Esophagus squamous epithelium (tissue), 5 donors: ENCODE measurements at places on chromosomes 16 and 17. TPM values are rescaled to one million over a fixed set of nuclear protein-coding genes. Genes with fewer than 3 reads are reported as not detected.

DNA sequence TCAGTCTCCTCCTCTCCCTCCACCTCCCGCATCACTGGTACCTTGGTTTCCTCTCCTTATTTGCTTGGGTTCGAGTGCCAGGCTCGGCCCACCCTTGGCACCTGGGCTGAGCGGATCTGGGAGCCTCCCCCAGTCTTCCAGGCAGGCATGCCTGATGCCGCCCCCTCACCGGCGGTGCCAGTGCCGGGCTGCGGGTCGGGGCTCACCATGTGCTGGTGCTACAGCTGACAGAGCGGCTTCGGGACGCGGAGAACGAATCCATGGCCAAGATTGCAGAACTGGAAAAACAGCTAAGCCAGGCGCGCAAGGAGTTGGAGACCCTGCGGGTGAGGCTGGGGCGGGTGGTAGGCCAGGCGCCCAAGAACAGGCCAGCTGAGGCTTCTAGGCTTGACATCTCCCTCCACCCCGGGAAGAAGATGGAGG is 19.2 kb downstream of the FMNL1 start:
- H3K27ac ChIP-seq, result no peak overlapping the region
- DNase-seq, result no peak
- peak overlapping the region; percentile 37 for H3K4me3 ChIP-seq
- peaks cover 8% of the 10 kb centered on the region for H3K4me1 ChIP-seq
- peaks cover 54% of the 10 kb centered on the region for H3K36me3 ChIP-seq

DNA sequence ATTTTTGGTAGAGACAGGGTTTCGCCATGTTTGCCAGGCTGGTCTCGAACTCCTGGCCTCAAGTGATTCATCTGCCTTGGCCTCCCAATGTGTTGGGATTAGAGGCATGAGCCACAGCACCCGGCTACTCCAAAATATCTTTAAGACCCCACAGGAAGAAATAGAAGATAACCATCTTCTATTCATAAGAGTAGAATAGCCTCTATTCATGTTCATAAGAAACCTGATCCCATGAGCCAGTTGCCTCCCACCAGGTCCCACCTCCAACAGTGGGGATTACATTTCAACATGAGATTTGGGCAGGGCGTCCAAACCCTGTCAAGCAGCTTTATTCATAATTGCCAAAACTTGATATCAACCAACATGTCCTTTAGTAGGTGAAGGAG is 13.9 kb upstream of the TMC7 start:
- no peaks in the 10 kb centered on the region for H3K36me3 ChIP-seq
- DNase-seq, result no peak
- no peak overlapping the region for H3K27ac ChIP-seq
- peaks cover 4% of the 10 kb centered on the region for H3K4me1 ChIP-seq

GRCh38 chr17:60926466-60927183 is 249.0 kb downstream of the BCAS3 start:
- no peak overlapping the region for H3K27ac ChIP-seq
- no peaks in the 10 kb centered on the region for H3K36me3 ChIP-seq
- H3K4me1 ChIP-seq, result no peaks in the 10 kb centered on the region
- H3K27me3 ChIP-seq, result no peaks in the 10 kb centered on the region

DNA sequence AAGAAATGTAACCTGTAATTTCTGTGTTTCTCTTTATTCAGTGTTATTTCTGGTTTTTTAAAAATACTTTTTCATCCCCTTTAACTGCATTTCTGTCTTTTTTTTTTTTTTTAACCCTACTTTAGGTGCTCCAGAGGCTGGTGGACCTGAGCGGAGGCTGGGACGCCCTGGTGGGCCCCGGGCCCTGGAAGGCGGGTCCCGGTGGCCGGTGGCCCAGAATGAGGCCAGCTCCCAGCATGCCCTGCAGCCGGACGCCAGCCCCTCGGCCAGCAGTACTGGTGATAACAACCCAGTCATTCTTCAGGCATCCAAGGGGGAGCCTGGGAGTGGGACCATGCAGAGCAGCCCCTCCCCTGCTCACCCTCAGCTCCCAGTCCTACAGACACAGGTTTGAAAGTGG is 1.5 kb downstream of the SRCAP start:
- H3K4me3 ChIP-seq, result no peak overlapping the region
- peaks cover 4% of the 10 kb centered on the region for H3K4me1 ChIP-seq
- H3K27ac ChIP-seq, result no peak overlapping the region
- H3K36me3 ChIP-seq, result peaks cover 27% of the 10 kb centered on the region
- H3K27me3 ChIP-seq, result no peaks in the 10 kb centered on the region

GRCh38 chr16:30896261-30896888 is at the start of gene CTF1:
CTF1 (plus strand) TSS chr16:30896614; CDS start chr16:30896644, 30 bp downstream.
- peaks cover 44% of the 10 kb centered on the region for H3K4me1 ChIP-seq
- H3K27ac ChIP-seq, result peak within 1 kb of the TSS; percentile 100
- no peak for DNase-seq
- H3K4me3 ChIP-seq, result peak within 1 kb of the TSS; percentile 77

- DNase-seq, result no peak
- H3K27ac ChIP-seq, result peak overlapping the region; percentile 83
- H3K4me3 ChIP-seq, result no peak overlapping the region
- H3K4me1 ChIP-seq, result peaks cover 34% of the 10 kb centered on the region
- H3K36me3 ChIP-seq, result no peaks in the 10 kb centered on the region
- no peaks in the 10 kb centered on the region for H3K27me3 ChIP-seq
Observed at GRCh38 chr16:31138621-31139578, 3.4 kb upstream of the PRSS8 start.

DNA sequence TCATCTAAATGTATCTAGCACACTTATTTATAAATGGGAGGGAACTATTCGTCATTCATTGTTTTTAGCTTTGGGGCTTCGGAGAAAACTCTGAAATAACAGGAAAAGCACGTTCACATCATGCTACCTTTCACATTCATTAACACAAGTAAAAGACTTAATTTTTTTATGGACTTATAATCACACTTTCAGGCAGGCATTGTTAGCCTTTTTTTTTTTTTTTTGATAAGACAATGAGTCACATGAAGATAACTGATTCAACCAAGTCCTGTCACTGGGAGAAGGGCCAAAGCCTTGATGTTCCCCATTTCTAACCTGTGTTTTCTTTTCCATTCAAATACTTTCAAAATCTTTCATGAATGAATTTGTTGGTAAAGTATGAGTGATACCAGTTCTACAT is 631.3 kb upstream of the CA10 start:
- no peak overlapping the region for H3K4me3 ChIP-seq
- no peaks in the 10 kb centered on the region for H3K4me1 ChIP-seq
- DNase-seq, result no peak
- no peak overlapping the region for H3K27ac ChIP-seq
- no peaks in the 10 kb centered on the region for H3K27me3 ChIP-seq

DNA sequence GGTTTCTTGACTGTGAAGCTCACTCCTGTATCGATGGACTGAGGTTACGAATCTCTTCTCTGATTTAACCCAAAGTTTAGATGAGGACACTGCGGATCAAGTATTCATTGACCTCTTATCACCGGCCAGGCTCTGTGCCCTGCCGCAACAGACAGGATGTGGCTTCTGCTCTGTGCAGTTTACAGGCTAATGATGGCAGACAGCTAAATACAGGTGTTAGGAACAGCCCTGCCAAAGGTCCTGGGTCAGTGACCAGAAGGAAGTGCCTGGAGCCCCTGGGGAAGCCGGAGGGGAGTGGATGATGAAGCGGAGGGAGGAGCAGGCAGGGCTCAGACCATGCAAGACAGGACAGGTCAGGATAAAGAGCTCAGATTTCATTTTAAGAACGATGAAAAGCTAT is 44.4 kb downstream of the HAPSTR1 start:
- H3K36me3 ChIP-seq, result no peaks in the 10 kb centered on the region
- no peak for DNase-seq
- H3K4me3 ChIP-seq, result no peak overlapping the region
- H3K4me1 ChIP-seq, result no peaks in the 10 kb centered on the region
- no peak overlapping the region for H3K27ac ChIP-seq

- no peak overlapping the region for H3K4me3 ChIP-seq
- no peak for DNase-seq
- peak overlapping the region; percentile 59 for H3K27ac ChIP-seq
- no peaks in the 10 kb centered on the region for H3K27me3 ChIP-seq
- peaks cover 60% of the 10 kb centered on the region for H3K4me1 ChIP-seq
Observed at GRCh38 chr17:6753006-6753445, 2.8 kb upstream of the XAF1 start.

DNA sequence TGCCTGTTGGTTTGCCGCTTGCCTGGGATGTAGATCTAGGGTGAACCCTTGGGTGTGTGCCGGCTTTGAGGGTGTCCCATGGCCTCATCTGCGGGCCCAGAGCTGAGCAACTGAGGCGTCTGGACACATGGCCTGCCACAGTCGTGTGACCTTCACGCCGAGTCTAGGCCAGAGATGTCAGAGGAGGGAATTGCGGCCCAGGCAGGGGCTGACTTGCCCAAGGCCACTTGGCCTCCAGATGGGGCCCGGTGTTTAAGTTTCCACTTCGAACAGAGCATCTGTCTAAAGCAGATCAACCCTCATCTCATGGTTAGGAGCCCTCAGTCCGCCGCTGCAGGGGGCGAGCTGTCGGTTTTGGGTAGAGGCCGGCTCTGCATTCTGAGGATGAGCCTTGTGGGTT is 28.0 kb upstream of the FOXK2 start:
- H3K36me3 ChIP-seq, result no peaks in the 10 kb centered on the region
- no peak overlapping the region for H3K4me3 ChIP-seq

DNA sequence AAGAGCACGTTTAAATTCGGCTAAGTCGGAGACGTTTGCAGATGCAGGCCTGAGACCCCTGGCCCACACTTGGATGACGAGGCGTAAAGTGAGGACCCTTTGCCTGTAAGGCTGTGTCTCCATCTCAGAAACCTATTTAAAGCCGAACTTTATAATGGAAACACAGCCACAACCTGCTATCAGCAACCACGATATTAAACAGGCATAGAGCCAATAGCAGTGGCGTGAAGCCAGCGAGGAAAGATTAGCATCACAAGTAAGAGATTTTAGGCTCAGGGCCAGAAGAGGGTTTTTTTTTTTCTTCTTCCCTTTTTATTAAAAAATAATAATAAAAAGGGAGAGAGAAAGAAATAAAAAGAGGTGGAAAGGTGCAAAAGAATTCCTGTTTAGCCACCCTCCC is 111.3 kb upstream of the NOL11 start:
- no peaks in the 10 kb centered on the region for H3K36me3 ChIP-seq
- H3K4me3 ChIP-seq, result no peak overlapping the region
- no peak for DNase-seq
- no peaks in the 10 kb centered on the region for H3K27me3 ChIP-seq
- peaks cover 53% of the 10 kb centered on the region for H3K4me1 ChIP-seq
- H3K27ac ChIP-seq, result no peak overlapping the region

- no peaks in the 10 kb centered on the region for H3K4me1 ChIP-seq
- no peak overlapping the region for H3K27ac ChIP-seq
- DNase-seq, result no peak
Observed at GRCh38 chr16:30669903-30670824, 11.9 kb downstream of the FBRS start.

- H3K4me3 ChIP-seq, result peak overlapping the region; percentile 72
- no peaks in the 10 kb centered on the region for H3K27me3 ChIP-seq
- no peak for DNase-seq
- peaks cover 31% of the 10 kb centered on the region for H3K4me1 ChIP-seq
- H3K27ac ChIP-seq, result no peak overlapping the region
Observed at GRCh38 chr16:634996-635395, 1.1 kb downstream of the METTL26 start.

DNA sequence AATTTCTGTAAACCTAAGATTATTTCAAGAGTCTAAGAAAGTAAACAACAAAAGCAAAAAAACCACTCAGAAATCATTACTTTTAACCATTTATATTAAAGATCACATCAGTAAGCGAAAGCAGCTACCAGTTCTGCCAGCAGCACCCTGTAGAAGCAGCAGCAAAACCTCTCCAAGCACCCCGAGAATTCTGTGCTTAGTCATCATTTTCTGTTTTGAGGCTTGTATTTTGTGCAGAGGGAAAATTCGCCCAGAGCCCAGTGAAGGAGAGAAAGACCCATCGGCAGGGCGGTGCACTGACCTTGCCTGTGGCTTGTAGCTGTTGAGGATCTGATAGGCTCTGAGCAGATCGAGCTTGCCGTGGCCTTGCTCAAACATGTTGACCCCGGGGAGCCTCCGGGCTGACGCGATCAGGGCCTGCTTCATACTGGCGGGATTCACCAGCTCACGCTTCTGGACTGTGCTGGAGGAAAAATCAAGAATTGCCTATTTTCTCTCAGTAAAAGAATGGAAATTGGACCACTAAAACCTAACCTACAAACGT is 35.2 kb downstream of the MBTPS1 start:
- H3K4me3 ChIP-seq, result no peak overlapping the region
- H3K27ac ChIP-seq, result no peak overlapping the region
- H3K4me1 ChIP-seq, result no peaks in the 10 kb centered on the region

- peak overlapping the region; percentile 69 for H3K4me3 ChIP-seq
- peak overlapping the region; percentile 80 for H3K27ac ChIP-seq
- DNase-seq, result no peak
- no peaks in the 10 kb centered on the region for H3K36me3 ChIP-seq
- peaks cover 12% of the 10 kb centered on the region for H3K4me1 ChIP-seq
- peaks cover 10% of the 10 kb centered on the region for H3K27me3 ChIP-seq
Observed at GRCh38 chr17:28372203-28372944, 880 bp downstream of the SARM1 start.

DNA sequence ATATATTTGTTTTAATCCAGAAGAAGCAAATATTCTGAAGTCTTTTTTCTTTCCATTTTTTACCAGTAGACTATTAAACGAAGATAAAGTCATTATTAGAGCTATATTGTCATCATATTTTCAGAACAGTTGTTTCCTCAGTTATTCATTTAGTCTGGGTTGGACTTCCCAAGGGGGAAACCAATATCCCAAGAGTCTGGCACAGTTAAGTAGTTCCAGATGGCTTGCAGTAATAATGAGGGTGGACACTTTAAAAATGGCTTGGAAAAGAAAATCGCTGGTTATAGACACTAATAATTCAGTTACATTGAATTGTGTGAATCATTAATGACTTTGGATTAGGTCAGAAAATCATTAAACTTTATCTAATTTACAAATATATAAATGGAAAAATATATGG is 3.9 kb downstream of the PPM1E start:
- no peak for DNase-seq
- no peak overlapping the region for H3K4me3 ChIP-seq
- no peak overlapping the region for H3K27ac ChIP-seq
- peaks cover 11% of the 10 kb centered on the region for H3K4me1 ChIP-seq
- H3K36me3 ChIP-seq, result no peaks in the 10 kb centered on the region

- no peak for DNase-seq
- no peak overlapping the region for H3K27ac ChIP-seq
- no peaks in the 10 kb centered on the region for H3K36me3 ChIP-seq
- H3K27me3 ChIP-seq, result no peaks in the 10 kb centered on the region
- H3K4me3 ChIP-seq, result no peak overlapping the region
Observed at GRCh38 chr17:77709594-77709993, 248.9 kb upstream of the TNRC6C start.

- no peak overlapping the region for H3K27ac ChIP-seq
- DNase-seq, result no peak
- peaks cover 20% of the 10 kb centered on the region for H3K4me1 ChIP-seq
- H3K36me3 ChIP-seq, result no peaks in the 10 kb centered on the region
Observed at GRCh38 chr17:79414063-79414792, 196.6 kb downstream of the RBFOX3 start.

- peak overlapping the region; percentile 63 for H3K4me3 ChIP-seq
- DNase-seq, result no peak
- peaks cover 87% of the 10 kb centered on the region for H3K4me1 ChIP-seq
Observed at GRCh38 chr17:1487939-1488825, 4.3 kb downstream of the MYO1C start.

GRCh38 chr17:50192618-50193291 is 8.7 kb downstream of the COL1A1 start:
- peaks cover 2% of the 10 kb centered on the region for H3K27me3 ChIP-seq
- no peak overlapping the region for H3K4me3 ChIP-seq
- no peak overlapping the region for H3K27ac ChIP-seq
- peaks cover 100% of the 10 kb centered on the region for H3K36me3 ChIP-seq

Gene SLC13A2
- not detected for total RNA-seq

Gene SPIRE2
- total RNA-seq, result 3.8 TPM

Gene CCL4L2
- total RNA-seq, result 0.35 TPM

Gene KRTAP1-1
- total RNA-seq, result not detected

Gene NAGLU
- total RNA-seq, result 32.2 TPM

Gene FMNL1
- total RNA-seq, result 10.1 TPM

Gene WNT9B
- 0.19 TPM for total RNA-seq

Gene ITGA3
- 44.4 TPM for total RNA-seq

Gene MCRIP1
- total RNA-seq, result 28.0 TPM

Gene SLX1B
- total RNA-seq, result 11.1 TPM

Gene DNAH9
- total RNA-seq, result 0.61 TPM
